ENCODE measurements at places on chromosomes 12 and 14.
A peak's percentile ranks its signal among the peaks of the same experiment; 100 is the strongest.

DNA sequence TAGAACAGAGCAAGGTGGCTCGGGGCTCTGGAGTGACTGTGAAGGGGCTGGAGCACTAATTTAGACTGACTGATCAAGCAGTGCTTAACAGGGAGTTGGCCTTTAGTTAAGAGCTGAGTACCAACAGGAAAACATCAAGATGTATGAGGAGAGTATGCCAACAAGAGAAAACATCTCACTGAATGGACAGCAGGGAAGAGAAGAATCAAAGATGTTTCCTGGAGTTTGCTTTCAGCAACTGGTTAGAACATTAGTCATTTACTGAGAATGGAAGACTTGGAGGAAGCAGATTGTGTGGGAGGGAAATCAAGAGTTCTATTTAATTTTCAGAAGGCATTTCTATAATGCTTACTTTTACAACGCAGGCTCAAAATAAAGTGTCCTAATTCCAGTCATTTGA lies 259.3 kb downstream of the ADAMTS20 start:
- peak; percentile 38 for DNase-seq

DNA sequence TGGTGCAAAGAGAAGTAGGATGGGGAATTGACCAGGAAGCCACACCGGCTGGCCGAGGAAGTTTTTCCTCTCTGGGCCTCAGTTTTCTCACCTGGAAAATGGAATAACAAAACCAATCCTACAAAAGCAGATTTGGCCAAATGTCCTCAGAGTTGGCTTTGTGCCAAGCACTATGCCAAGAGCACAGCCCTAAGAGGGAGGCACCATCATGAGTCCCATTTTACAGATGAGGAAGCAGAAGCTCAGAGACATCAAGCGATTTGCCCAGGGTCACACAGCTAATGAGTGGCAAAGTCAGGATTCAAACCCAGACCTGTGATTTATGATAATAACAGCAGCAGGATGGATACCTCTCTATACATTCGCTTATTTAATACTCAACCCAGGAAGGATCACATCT lies 27.3 kb downstream of the RASAL1 start:
- no peak for DNase-seq

- no peak for DNase-seq
Observed at GRCh38 chr12:87809916-87810315, 219.3 kb downstream of the C12orf50 start.

GRCh38 chr12:5201554-5202218 lies 158.0 kb downstream of the KCNA5 start:
- DNase-seq, result peak; percentile 42

DNA sequence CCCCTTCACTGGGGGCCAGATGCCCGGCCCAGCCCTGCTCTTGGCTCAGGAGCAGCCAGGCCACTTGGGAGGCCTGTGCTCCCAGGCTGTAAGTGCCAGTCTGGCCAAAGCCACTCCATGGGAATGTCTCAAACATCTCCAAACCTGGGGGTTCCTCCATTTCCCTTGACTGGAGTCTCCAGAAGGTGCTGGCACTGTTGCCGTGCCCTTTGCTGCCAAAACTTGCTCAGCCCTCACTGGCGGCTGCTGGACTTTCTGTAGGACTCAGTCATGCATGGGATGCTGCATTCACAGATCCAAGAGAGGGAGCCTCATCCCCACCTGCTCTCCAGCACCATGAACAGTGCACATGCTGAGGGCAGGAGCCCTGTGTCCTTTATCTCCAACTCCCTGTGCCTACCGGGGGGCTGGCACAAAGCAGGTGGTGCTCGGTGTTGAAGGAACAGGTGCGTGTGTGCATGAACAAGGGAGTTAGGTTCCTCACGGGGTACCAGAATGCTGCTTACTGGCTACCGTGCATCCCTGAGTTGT lies 9.6 kb upstream of the OTUB2 start:
- no peak for DNase-seq

GRCh38 chr12:50081096-50081808 lies 3.9 kb upstream of the SMARCD1 start:
- DNase-seq, result no peak

DNA sequence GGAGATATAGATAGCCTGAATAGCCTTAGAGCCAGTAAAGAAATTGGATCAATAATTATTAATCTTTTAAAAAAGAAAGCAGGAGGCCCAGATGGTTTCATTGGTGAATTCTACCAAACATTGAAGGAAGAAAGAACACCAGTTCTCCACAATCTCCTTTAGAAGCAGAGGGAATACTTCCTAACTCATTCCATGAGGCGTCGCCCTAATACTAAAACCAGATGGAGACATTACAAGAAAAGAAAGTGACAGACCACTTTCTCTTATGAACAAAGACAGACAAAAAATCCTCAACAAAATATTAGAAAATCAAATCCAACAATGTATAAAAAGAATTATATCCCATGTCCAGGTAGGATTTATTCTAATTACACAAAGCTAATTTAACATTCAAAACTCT lies 362.6 kb downstream of the BCAT1 start:
- DNase-seq, result no peak

All from common myeloid progenitor, CD34-positive (primary cell).